ENCODE measurements at places on chromosomes 12 and 14.

GRCh38 chr14:26626256-26626655 lies 28.4 kb upstream of the NOVA1 start:
- no peaks in the 10 kb centered on the region for H3K36me3 ChIP-seq
- no peaks in the 10 kb centered on the region for H3K27me3 ChIP-seq
- no peak overlapping the region for H3K27ac ChIP-seq
- no peak overlapping the region for H3K4me3 ChIP-seq
- no peak for DNase-seq

DNA sequence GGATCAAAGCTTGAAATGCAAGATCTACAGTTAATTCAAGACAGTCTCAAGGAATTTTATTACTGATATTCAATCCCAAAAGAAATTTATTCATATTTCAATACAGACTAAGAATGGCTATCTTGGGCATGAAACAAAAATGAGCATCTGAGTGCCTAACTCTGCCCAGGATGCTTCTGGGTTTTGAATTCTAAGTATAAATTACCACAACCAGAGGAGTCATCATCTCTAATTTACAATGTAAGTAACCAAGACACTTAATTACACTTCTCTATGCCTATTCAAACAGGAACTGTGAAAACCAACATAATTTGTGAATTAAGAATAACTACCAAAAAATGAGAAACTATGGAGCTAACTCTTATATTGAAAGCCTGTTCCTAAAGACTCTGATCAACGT lies 14.1 kb downstream of the OSBPL8 start:
- no peaks in the 10 kb centered on the region for H3K36me3 ChIP-seq
- H3K27ac ChIP-seq: no peak overlapping the region
- no peak overlapping the region for H3K4me3 ChIP-seq
- no peaks in the 10 kb centered on the region for H3K27me3 ChIP-seq
- peaks cover 4% of the 10 kb centered on the region for H3K4me1 ChIP-seq
- no peak for DNase-seq

- peaks cover 22% of the 10 kb centered on the region for H3K27me3 ChIP-seq
- H3K27ac ChIP-seq: no peak overlapping the region
- H3K4me1 ChIP-seq: no peaks in the 10 kb centered on the region
- peak overlapping the region; percentile 76 for H3K4me3 ChIP-seq
- H3K36me3 ChIP-seq: no peaks in the 10 kb centered on the region
These were observed 3.1 kb downstream of the LRFN5 start for GRCh38 chr14:41609704-41610183.

DNA sequence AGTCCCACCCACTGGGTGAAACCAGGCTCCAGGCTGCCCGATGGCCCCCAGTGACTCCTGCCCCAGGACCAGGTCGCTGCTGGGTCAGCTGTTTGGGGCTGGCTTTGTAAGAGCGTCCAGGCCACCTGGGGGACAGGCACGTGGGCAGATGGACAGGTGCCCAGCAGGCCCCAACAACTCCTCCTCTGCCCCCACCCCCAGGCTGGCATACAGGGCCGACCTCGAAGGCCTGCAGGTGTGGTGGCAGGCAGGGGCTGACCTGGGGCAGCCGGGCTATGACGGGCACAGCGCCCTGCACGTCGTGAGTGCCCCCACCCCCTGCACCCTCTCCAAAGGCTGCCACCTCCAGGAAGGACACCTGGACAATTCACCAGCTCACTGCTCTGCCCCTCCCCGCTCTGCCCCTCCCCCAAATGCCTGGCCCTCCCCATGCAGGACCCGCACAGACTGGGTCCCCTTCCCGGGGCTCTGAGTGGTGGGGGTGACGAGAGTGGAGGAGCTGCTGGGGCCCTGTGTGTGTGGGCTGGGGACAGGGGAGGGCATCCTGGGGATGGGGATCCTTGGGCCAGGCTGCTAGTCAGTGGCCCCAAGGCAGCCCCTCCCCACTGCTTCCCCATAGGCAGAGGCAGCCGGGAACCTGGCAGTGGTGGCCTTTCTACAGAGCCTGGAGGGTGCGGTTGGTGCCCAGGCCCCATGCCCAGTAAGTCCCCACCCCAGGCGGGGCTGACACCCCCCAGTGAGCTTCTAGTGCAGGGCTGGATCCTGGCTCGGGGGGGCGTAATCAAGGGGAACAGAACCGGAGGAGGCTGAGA lies 26.0 kb downstream of the ASPG start:
- no peaks in the 10 kb centered on the region for H3K4me1 ChIP-seq
- no peak overlapping the region for H3K4me3 ChIP-seq
- H3K27me3 ChIP-seq: no peaks in the 10 kb centered on the region
- H3K36me3 ChIP-seq: no peaks in the 10 kb centered on the region
- no peak for DNase-seq

GRCh38 chr12:92421042-92421441 lies 275.4 kb upstream of the BTG1 start:
- no peak overlapping the region for H3K27ac ChIP-seq
- H3K36me3 ChIP-seq: no peaks in the 10 kb centered on the region
- H3K4me3 ChIP-seq: no peak overlapping the region
- H3K27me3 ChIP-seq: no peaks in the 10 kb centered on the region

GRCh38 chr12:20460956-20461355 lies 92.6 kb downstream of the PDE3A start:
- H3K36me3 ChIP-seq: no peaks in the 10 kb centered on the region
- no peaks in the 10 kb centered on the region for H3K4me1 ChIP-seq
- no peak for DNase-seq
- no peaks in the 10 kb centered on the region for H3K27me3 ChIP-seq
- no peak overlapping the region for H3K27ac ChIP-seq

DNA sequence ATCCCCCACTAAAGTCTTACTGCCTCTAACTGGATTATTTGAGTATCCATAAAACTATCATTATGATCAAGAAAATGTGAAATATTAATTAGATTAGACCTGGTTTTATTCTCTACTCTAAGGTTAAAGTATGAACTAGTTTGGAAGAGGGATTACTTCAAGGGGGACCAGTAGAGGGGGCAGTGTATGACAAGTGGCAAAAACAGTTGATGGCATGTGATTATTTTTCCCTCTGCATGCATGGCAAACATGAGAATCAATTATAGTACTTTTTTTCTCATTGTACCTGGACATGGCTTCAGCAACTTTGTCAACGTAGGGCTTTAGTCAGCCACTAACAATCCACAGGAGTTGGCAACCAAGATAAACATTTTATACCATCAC lies 145.0 kb upstream of the SLC38A2 start:
- no peak for DNase-seq
- no peaks in the 10 kb centered on the region for H3K36me3 ChIP-seq
- H3K4me3 ChIP-seq: no peak overlapping the region
- H3K27me3 ChIP-seq: no peaks in the 10 kb centered on the region

DNA sequence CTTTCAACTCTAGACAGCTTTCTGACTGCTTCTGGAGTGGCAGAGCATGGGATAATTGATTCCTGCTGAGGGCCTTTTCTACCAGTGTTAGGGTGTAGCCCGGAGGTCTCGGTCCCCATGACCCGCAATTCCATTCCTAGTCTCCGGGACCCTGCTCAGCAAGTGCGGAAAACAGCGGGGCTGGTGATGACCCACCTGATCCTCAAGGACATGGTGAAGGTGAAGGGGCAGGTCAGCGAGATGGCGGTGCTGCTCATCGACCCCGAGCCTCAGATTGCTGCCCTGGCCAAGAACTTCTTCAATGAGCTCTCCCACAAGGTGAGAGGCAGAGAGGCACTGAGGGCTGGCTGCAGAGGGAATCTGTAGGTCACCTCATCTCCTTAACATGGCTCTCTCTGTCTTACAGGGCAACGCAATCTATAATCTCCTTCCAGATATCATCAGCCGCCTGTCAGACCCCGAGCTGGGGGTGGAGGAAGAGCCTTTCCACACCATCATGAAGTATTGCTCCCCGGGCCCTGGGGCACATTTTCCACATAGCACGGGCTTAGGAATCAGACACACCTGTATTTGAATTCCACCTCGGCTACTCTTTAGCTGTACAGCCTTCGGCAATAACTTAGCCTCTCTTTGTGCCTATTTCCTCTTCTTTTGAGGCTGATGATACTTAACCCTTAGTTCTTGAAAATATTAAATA lies 5.6 kb upstream of the GAPDH start:
- no peak for DNase-seq
- no peaks in the 10 kb centered on the region for H3K27me3 ChIP-seq
- no peak overlapping the region for H3K27ac ChIP-seq
- H3K36me3 ChIP-seq: peaks cover 56% of the 10 kb centered on the region
- no peaks in the 10 kb centered on the region for H3K4me1 ChIP-seq

DNA sequence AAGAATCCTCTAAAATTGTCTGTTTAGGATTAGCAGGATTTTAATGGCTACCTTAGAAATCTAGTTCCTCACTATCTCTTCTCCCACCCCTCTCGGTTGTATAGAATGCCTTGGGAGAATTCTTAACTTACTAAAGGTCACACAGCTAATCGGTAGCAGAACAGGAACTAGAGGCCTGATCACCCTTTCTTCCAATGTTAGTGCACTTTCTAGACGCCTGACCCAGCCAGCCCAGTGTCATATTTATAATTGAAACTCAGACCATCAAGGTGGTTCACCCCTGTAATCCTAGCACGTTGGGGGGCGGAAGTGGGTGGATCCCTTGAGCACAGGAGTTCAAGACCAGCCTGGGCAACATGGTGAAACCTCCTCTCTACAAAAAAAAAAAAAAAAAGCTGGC lies 1.7 kb downstream of the TIGAR start:
- no peaks in the 10 kb centered on the region for H3K27me3 ChIP-seq
- no peaks in the 10 kb centered on the region for H3K4me1 ChIP-seq
- H3K27ac ChIP-seq: no peak overlapping the region
- H3K36me3 ChIP-seq: peaks cover 17% of the 10 kb centered on the region
- peak overlapping the region; percentile 15 for H3K4me3 ChIP-seq

DNA sequence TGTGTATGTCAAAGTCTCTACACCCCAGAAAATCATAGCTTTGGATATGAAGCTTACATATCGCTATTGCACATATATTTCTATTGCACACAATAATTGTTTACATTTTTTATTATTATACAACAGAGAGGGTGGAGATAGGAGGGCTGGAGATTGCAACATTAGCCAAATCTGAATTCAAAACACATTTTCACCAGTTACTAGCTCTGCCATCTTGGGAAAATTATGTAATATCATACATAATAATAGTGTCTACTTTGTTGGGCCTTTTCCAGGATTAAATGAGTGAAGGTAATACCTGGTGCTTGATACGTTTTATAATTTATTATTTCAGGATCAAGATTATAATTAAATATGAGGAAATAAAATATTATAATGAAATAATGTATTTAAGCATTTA lies 507.4 kb upstream of the TBX3 start:
- no peak overlapping the region for H3K4me3 ChIP-seq
- H3K27me3 ChIP-seq: no peaks in the 10 kb centered on the region
- no peaks in the 10 kb centered on the region for H3K4me1 ChIP-seq
- no peak overlapping the region for H3K27ac ChIP-seq
- H3K36me3 ChIP-seq: no peaks in the 10 kb centered on the region
- DNase-seq: no peak

DNA sequence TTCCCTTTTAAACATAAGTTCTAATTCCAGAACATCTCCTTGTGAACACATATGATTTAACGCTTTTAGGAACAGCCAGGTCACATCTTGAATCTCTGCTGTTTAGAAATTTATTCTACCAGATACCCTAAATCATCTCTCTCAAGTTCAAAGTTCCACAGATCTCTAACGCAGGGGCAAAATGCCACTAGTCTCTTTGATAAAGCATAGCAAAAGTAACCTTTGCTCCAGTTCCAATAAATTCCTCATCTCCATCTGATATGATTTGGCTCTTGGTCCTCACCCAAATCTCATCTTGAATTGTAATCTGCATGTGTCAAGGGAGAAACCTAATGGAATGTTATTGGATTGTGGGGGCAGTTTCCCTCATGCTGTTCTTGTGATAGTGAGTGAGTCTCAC lies 96.3 kb upstream of the PLEKHA5 start:
- H3K27me3 ChIP-seq: no peaks in the 10 kb centered on the region
- H3K4me3 ChIP-seq: no peak overlapping the region
- peaks cover 40% of the 10 kb centered on the region for H3K36me3 ChIP-seq
- DNase-seq: no peak

DNA sequence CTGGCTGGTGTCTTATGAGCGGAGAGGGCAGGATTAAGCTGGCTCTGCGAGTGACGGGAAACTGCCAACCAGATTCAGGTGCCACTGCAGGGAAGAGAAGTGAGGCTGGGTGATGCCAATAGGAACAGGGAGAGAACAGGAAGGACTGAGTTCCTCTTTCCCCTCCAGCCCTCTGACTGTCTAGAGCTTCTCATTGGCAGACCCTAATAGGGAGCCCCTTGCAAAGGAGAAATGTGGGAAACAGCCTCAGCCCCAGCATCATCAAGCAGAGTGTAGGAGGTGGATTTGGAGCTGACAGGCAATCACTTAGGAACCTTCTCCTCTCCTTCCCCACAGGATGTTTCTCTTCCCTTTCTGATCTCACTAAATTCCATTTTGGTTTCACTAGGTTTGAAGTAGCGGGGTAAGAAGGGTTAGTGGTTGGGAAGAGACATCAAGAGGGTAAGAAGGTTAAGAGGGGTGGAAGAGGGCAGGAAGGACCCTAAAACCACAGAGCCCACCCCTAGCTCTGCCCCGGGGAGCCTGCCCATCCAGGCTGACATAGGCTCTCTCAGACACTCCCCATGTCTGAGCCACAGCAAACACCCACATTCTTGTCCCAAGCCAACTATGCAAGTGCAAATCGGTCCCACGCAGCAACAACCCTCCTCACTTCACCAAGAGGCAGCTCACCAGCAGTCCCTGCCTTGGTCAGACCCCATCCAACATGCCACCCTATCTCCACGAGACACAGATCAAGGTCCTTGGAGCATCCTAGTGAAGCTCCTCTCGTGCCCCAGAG lies 111.1 kb downstream of the STAB2 start:
- H3K4me1 ChIP-seq: no peaks in the 10 kb centered on the region
- no peak overlapping the region for H3K4me3 ChIP-seq
- no peak for DNase-seq
- H3K36me3 ChIP-seq: no peaks in the 10 kb centered on the region
- no peak overlapping the region for H3K27ac ChIP-seq
- no peaks in the 10 kb centered on the region for H3K27me3 ChIP-seq

DNA sequence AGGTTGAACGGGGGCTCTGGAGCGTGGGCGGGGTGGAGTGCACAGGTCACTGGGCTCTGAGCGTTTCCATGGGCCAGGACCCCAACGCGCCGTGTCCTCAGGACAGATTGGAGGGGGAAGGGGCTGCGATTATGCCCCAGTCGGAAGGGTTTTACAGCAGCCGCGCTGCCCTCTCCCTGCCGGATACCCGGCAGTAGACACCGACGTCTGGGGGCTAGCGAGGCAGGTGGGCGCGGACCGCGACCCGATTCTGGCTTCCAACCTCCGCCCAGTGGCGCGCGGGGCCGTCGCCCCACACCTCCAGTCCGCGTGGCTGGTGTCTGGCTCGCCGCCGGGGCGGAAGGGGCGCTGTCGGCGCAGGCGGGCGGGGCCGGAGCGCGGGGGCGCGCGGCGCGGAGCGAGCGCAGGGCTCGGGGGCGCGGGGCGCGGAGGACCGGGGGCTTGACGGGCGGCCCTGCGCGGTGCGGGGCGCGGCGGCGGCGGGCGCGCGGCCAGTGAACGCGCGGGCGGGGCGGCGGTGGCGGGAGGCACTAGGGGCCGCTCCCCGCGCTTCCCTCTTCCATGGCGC lies 2.4 kb upstream of the KIF26A start:
- peak overlapping the region; percentile 79 for H3K4me3 ChIP-seq
- no peak for DNase-seq
- peaks cover 19% of the 10 kb centered on the region for H3K27me3 ChIP-seq
